Motor neuron (in vitro differentiated cells): ENCODE measurements at places on chromosomes 6 and 20.

DNA sequence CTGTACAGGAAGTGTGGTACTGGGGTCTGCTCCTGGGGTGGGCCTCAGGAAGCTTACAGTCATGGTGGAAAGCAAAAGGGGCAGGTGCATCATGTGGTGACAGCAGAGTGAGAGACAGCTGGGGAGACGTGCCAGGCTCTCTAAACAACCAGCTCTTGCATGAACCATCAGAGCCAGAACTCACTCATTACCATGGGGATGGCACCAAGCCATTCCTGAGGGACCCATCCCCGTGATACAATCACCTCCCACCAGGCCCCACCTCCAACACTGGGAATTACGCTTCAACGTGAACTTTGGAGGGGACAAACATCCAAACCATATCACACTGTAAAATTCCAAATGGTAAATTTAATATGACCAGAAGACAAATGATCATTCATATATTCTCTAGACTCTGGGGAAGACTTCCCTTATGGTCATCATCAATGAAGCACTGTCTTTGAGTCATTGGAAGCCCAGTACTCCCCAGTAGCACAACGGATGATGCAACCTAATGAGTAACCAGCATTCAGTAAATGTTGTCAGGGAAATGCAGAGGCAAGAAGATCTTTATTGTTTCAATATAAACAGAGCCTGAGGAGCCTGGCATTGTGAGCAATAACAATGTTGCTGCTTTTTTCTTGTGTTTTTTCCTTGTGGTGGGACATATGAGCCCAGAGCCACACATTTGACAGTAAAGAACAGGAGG, 48.2 kb upstream of the RALY start:
- ATAC-seq = peak; percentile 90

DNA sequence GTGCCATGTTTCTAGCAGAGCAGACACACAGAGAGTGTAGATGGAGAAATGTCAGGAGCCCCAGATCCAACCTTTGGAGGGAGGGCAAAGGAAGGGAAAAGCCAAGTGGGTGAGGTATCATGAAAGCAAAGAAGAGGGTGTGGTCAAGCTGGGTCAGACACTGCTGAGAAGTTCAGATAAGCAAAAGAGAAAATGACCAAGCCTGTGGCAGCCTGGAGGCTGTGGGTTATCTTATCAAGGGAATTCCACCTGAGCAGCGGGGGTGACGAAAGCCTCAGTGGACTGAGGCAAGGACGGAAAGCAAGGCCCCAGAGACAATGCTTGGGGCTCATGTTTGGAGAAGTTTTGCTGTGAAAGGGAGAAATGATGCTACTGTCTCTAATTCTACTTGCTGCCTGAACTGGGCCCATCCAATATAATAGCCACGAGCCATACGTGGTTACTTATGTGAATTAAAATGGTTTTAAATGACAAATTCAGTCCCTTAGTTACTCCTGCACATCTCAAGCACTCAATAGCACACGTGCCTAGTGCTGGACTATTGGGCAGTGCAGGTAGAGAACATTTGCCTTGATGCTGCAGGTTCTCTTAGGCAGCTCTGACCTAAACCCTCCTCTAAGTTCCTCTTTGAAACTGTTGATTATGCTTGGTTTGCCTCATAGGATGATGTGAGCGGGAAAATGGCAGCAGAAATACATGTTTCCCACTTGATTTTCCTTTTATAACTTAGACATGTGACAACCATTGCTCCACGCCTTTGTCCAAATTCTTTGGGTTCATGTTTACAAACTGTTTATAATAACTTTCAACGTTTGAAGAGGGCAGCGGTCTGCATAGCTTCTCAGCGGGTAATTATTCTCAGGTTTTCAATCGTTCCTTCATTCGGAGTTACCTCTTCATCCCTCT, 63.7 kb downstream of the SLC22A23 start:
- ATAC-seq = no peak

DNA sequence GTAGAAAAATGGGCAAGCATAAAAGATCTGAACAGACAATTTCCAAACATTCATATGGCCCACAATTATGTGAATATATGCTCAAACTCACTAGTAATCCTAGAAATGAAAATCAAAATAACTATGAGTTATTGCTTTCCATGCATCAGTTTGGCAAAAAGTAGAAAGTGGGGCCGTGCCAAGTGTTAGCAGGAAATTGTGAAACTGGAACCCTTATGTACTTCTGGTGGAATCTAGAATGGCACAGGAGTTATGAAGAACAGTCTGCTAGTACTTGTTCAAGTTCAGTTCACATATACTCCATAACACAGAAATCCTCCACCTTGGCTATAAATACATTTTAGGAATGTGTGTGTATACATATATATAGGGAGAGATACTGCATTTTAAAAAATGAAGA, 89.8 kb downstream of the EYA2 start:
- no peak for ATAC-seq

- ATAC-seq = no peak
These were observed 49.3 kb downstream of the ELOVL4 start for GRCh38 chr6:79898076-79898475.

- ATAC-seq = no peak
These were observed 150.6 kb downstream of the RALGAPA2 start for GRCh38 chr20:20561841-20562240.

DNA sequence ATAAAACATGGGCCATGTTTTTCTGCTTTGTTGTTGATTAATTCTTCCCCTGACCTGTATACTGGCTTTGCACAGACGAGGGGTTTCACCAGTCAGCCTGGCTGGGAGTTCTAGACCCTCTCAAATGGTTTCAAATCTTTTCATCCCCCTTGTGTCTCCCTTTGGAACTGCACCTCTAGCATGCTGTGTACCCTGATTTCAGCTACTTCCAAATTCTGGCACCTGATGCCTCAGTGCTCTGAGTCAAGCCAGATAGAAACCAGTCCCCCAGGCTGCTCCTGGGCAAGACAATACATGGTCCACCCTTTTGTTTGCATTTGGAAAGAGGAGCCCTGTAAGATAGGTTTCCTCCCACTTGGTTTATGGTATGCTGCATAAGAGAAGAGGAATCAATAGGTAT, 290.2 kb downstream of the BTBD3 start:
- ATAC-seq = no peak

DNA sequence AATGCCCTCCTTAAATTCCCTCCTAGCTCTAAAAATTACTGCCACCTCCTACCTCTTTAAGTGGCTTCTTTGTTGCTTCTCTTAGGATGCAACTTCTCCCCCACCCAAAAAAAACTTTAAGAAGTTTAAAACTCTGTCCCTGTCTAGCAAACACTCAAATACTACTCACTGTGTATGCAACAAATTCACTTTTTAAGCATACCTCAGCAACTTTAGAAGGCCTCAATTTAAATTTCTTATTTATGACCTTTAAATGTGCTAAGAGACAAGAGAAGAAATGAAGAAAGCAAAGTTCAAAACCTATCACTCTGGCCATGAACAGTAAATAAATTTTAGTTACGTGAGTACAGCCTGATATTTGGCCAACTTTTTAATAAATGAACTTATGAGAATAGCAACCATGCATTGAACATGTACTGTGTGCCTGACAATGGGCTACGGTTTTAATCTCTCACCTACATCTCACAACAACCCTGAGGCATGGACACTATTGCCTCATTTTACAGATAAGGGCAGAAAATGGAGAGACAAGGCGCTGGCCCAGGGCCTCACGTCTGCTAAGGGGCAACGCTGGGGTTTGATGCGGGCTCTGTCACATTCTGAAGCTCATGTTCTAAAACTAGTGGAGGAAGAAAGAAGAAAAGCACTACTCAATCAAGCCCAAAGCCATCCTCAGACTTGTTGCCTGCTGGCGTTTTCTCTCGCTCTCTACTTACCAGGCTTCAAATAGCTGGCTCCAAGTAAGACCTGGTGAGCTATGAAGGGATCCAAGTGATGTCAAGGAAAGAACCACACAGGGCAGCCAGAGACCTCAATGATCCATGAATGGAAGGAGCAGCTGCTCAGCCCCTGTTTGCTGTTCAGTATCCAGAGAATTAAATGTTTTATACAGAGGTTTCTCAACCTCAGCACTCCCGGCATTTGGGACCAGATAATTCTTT, 99.8 kb downstream of the TBC1D7 start:
- ATAC-seq = no peak

DNA sequence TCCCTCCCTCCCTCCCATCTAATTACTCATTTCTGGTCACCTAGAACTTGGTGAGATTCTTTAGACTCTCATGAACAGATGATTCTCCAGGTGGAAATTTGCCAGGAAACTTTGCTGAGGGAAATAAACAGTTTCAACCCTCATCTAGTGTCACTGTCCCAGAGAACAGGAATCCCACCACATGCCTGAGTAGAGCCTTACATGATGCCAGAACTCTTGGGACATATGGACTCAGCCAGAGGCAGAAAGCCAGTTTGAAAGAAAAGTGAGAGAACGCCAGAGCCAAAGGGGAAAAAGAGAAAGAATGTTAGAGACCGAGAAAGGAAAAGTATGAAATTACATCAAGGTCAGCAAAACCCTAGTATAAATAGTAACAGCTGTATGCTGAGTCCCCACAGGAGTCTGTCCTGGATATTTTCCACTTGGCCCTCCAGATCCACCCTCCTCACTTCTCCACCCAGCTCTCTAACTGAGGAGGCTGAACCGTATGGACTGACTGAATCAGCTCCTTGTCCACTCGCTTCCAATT, 127.5 kb upstream of the COL21A1 start:
- no peak for ATAC-seq

DNA sequence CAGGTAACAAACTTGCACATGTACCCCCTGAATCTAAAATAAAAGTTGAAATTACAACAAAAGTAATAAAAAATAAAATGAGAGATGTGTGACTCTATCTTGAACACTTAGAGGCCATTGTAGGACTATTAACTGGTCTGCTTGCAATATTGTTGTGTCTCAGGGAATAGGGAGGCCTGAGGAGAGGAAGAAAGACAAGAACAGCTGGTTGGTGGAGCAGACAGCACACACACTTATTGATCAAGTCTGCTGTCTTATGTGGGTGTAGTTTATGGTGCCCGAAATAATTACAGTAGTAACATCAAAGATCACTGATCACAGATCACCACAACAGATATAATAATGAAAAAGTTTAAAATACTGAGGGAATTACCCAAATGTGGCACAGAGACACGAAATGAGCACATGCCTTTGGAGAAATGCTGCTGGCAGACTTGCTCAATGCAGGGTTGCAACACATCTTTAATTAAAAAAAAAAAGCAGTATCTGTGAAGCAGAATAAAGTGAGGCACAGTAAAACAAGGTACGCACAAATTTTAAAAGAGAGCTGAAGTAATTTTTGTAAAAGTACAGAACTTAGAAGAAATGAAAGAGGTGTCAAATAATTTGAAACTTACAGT, 110.1 kb upstream of the HDAC2 start:
- ATAC-seq = no peak

DNA sequence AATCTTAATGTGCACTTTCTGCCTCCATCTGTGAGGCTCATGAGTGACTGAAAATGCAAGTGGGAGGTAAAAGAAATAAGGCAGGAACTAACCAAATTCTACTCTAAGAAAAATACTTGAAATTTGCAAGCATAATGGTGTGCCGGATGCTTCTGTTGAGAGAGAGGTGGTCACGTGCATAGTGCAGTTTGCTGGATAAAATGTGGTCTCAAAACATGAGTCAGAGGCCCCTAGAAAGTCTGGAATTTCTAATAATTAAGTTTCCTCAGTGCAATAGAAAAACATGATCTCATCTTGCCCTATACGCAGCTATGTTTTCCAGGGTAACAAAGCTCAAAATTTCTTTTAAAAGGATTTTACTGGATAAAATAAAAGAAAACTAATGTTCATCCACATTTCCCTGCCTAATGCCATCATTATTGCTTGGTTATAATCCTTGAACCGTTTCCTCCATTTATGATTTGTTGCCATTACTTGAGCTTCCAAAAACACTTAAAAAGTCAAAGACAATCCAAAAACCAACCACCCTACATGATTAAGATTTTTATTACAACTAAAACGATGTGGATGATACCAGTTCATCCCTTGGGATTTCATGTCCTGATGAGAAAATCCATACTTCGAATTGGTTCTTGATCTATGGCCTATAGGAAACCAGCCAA, 351.7 kb upstream of the ARID1B start:
- no peak for ATAC-seq

DNA sequence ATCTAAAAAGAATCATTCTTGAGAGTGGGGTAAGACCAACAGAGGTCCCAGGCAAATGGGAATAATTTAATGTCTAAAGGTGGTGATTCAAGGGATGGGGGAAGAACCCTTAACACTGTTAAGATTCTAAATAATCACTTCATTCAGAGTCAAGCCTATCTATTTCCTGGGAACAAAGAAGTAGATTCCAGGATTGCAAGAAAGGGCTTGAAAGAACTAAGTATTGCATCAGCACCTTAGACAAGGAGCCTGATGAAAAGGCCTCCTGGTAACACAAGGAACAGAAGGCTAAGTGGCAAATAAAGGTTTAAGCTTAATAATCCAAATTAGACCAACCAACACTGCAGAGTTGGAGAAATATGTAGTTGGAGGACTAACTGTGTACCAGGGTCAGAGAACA, 620.7 kb upstream of the BTBD3 start:
- no peak for ATAC-seq

DNA sequence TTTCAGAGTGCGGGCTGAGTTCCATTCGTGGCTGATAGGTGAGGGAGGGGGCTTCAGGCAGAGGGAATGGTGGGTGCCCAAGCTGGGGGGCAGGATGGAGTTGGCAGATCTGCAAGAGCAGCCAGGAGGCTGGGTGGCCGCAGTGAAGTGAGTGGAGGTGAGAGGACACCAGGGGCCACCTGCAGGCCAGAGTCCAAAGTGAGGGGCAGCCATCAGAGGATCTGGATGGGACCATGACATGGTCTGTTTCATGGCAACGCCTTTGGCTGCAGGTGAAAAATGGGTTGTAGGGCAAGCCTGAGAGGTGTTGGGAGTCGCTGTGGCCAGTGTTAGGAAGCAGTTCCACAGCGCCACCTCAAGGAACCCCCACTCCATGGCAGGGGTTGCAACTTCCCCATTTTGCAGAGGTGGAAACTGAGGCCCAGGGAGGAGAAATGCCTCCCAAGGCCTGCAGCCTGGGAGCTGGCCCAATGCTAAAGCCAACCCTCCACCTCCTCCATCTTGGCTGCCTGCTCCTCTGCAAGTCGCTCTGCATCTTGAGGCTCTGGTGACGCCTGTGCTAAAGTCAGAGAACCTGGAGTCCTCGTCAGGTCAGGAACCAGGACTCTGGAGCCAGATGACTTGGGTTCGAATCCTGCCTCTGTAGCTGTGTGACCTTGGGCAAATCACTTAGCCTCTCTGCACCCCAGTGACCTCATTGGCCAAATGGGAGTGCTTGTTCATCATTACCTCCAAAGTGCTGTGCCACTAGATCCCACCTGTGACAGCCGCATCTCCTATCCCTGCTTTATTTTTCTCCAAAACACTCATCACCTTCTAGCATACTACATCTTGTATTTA, 153.8 kb downstream of the CEBPB start:
- no peak for ATAC-seq

- ATAC-seq = no peak
These were observed 301.2 kb downstream of the RNGTT start for GRCh38 chr6:88662163-88662580.

DNA sequence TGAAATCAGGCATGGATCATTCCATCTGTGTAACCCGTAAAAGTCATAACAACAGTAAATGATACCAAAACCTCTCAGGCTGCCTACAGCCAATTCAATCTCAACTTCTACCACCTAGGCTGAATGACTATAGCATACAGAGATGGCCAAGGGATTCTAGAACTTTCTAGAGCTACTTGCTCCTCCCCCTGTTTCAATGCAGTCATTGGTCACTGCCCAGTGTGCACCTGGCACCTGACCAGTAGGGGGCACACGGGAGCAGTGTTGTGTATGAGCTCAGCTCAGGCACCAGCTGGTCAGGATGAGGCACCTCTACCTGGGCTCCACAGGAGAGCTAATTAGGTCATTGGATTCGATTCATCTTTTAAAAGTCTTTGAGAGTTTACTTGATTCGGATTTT, 86.2 kb downstream of the PLEKHG1 start:
- no peak for ATAC-seq
